ENCODE measurements at places on chromosomes 13 and 19.

GRCh38 chr13:73672492-73672891 lies 461.7 kb downstream of the KLF12 start:
- no peak for DNase-seq

DNA sequence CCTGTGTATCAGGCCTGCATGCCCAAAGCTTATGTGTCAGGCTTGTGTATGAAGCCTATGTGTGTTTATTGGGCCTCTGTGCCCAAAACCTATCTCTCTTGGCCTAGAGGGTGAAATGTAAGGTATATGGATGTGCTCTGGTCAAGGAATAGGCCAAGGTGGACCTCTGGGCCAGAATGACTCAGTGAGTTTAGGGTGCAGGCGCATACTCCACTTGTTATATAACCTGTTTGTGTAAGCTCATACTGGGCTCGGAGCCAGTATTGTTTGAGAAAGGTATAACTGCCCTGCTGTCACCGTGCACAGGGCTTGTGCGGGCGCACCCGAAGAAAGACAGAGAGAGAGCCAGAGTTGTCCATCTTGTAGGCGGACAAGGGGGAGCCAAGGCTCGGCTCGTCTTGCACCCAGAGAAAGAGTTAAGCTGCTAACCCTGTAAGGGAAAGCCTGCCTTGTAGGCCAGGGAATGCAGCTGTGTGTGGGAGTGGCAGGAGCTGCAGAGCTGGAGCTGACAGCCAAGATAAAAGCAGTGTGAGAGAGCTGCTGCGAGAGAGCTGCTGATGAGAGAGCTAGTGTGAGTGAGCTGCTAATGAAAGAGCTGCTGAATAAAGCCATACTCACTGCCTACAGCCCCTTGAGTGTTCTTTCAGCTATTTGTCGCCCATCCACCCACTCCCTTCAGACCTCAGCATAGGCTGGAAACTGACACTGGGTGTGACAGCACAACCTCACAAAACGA lies 43.4 kb upstream of the N4BP2L1 start:
- no peak for DNase-seq

- no peak for DNase-seq
Measured at GRCh38 chr19:31616031-31616430, 266.8 kb upstream of the TSHZ3 start.

DNA sequence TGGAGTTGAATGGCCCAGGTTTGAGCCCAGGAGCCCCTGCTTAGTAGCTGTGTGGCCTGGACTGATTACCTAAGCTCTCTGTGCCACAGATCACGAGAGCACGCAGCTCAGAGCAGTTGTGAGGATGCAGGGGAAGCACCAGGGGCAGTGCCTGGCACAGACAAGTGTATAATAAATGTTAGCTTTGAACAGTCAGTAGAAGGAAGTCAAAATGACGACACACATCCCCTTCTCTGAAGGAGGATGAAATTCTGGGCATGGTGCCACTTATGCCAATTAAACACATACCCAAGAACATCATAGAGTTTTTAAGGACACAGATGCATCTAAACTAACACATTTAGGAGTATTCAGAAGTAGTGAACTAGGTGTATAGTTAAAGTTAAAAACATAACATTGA lies 24.9 kb upstream of the SIGLEC11 start:
- no peak for DNase-seq

DNA sequence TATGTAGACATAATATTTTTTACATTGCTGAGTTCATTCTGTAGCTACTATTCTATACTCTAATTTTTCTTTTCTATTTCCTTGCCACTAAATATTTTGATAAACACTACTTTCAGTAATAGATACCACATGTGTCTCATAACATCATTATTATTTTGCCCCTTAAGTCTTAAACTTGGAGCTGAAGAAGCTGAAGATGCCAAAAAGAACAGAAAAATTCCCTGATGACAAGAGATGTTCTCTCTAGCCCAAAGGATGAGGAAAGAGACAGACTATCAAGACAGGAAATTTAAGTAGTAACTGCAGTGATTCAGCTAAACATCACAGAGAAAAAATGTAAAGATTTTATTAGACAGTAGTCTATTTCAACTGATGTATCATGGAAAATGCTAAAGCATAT lies 322.0 kb upstream of the KLHL1 start:
- no peak for DNase-seq

- DNase-seq: no peak
Measured at GRCh38 chr13:28609926-28610325, 49.0 kb upstream of the POMP start.

- no peak for DNase-seq
Measured at GRCh38 chr19:48394331-48395169, 1.1 kb downstream of the GRIN2D start.

DNA sequence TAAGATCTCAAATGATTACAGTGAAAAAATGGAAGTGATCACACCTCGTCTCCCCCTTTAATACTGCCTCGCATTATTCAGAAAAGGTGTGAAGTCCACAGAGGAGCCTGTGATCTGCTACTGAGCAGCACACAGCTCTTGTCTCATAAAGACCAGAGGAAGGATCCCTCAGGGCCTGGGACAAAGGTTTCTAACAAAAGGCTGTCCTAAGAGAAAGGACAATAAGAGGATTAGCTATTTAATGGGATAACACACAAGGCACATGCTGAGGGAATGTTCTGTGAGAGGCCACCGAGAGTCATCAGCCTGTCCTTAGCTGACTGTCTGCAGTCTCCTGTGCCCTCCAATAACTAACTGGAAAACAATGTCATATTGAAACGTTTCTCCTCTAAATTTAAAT lies 26.7 kb downstream of the EBPL start:
- DNase-seq: no peak

- no peak for DNase-seq
Measured at GRCh38 chr19:11856596-11857250, 8.2 kb downstream of the ZNF439 start.

DNA sequence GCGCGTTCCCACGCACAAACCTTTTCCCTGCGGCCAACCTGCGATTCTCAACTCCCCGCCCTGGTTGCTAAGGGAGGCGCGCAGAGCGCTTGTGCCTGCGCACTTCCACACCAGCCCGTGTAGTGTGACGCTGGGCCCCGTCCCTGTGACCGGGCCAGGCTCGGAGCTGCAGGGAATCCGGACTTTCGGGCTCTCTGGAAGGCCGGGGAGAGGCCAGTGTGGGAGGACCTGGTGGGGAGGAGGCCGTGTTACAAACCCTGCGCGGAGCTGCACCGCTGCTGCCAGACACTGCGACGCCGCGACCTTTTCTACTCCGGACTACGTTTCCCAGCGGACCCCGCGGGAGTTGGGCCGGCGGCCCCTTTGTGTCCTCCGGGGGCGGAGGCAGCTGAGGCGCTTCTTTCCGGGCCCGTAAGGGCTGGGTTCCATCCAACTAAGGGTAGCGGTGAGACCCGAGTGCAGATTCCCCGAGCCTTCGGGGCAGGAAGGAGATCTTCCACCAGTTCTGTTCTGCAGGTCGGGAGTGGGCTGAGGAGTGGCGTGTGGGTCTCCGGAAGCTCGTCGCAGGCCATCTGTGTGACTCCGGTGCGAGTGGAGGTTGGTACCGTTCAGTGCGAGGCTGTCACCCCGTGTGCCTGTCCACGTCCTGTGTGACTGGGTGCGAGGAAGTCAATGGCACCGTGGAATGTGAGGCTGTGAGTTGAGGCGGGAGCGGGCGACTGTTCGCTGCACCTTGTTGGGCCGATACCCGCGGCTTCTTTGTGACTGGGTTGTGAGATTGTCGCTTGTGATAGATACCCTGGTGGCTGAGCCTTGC lies at the start of gene ZNF570:
ZNF570 (plus strand) TSS at position 396 of the 817 bp plus-strand sequence. CDS start 999 bp downstream, outside the sequence.
- DNase-seq: peak; percentile 62
